Activated T-helper 1 cell treated with anti-CD3 and anti-CD28 coated beads, Interleukin-2, amount 50 U/mL, for 16 hours (primary cell): ENCODE measurements at places on chromosomes 13 and 19.

DNA sequence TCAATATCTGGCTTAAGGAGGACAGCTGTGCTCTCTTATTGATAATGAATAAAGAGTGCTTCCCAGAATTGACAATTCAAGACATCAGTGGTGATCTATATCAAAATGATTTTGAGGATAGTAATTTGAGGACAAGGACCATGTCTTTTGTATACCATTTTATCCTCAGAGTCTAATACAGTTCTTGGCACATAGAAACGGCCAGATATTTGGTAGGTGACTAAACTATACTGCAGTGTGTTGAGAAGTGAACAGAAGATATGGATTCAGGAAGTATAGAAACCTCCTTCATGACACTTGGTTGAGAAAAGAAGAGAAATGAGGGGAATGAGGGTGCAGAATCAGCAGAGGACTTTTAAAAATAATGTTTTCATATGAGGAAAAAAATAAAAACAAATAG is 16.1 kb upstream of the LMO7 start:
- no peak for DNase-seq

DNA sequence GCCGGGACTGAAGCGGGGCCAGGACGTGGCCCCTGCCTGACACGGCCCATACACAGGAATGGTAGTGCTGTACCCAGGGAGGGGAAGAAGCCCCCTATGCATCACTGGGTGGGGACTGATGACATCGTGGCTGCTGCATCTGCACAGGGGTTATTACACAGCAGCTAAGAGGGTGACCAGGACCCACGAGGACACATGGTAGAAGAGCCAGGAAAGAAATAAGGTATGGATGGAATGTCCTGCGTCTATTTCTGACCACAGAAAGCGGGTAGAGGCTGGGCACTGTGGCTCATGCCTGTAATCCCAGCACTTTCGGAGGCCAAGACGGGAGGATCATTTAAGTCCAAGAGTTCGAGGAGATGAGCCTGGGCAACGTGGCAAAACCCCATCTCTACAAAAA is 24.1 kb downstream of the DCAF15 start:
- DNase-seq, result no peak

GRCh38 chr19:3100331-3100730 is 6.2 kb downstream of the GNA11 start:
- DNase-seq, result no peak

DNA sequence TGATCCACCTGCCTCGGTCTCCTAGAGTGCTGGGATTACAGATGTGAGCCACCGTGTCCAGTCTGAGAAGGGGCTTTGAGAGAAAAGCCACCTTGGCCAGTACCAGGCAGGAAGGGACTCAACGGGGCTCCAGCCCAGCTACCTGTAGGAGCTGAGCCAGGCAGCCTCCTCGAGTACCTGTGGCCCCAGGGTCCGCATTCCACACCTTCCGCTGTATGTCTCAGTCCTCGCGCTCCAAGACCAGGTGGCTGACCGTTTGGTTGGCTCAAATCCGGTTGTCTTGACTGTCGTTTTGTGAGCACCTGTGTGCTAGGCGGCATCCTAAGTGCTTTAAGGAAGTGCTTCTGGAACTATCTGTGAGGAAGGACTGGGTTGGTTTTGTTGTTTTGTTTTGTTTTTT is 16.2 kb downstream of the MARK4 start:
- no peak for DNase-seq

- DNase-seq, result no peak
Observed at GRCh38 chr13:79621902-79622301, 140.9 kb downstream of the NDFIP2 start.

- no peak for DNase-seq
Observed at GRCh38 chr13:66266348-66266747, 963.8 kb downstream of the PCDH9 start.

DNA sequence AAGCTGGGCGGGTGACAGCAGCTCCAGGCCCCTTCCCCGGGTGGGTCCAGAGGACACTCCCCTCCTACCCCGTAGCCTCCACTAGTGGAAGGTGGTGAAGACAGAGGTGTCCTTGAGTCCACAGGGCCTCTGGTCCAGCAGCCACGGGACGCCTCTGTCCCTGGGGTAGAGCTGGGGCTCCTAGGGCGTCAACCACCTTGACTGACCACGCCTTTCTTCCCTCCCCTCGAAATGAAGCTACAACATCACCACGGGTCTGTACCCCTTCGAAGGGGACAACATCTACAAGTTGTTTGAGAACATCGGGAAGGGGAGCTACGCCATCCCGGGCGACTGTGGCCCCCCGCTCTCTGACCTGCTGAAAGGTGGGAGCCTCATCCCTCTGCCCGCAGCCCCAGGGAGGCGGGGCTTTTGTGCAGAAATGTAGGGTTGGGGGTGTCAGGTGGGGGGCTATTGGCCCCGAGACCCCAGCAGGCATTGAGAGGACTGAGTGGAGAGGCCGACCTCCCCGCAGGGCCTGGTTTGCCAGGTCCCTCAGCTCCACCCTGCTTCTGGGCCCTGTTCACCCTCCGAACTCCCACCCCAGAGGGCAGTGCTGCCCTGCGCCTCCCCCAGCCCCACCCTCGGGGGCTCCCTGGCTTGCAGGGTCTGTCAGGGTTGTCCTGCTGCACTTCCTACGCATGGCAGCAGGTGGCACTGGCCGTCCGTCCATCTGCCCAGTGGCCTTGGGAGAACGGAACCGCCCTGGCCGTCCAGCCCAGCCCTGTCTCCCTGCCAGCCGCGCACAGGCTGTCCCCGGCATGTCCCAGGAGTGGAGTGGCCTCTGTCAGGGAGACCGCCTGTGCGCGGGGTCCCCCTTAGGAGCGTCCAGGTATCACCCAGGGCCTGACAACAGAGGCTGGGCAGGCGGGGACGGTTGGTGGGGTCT is 15.7 kb downstream of the STK11 start:
- DNase-seq, result no peak

- DNase-seq, result no peak
Observed at GRCh38 chr19:18009412-18010066, 1.6 kb downstream of the ARRDC2 start.

DNA sequence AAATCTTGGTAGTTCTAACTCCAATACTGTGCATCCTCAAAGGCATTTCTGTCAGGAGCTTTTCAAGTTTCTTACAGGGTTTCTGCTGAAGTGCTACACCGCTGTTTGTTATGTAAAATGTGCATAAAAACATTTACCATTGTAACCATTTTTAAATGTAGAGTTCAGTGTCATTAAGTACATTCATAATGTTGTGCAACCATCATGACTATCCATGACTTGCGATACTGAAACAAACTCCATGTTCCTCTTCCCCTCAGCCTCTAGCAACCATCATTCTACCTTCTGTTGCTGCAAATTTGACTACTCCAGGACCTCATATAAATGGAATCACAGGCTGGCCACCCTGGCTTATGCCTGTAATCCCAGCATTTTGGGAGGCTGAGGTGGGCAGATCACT is 14.4 kb upstream of the SLC25A42 start:
- no peak for DNase-seq

- no peak for DNase-seq
Observed at GRCh38 chr19:5086725-5087439, 118.0 kb downstream of the KDM4B start.

- DNase-seq, result no peak
Observed at GRCh38 chr13:71303144-71303543, 563.9 kb downstream of the DACH1 start.

- no peak for DNase-seq
Observed at GRCh38 chr19:2469102-2469914, 6.6 kb upstream of the GADD45B start.

- DNase-seq, result no peak
Observed at GRCh38 chr13:97945792-97946419, 7.6 kb upstream of the IPO5 start.

DNA sequence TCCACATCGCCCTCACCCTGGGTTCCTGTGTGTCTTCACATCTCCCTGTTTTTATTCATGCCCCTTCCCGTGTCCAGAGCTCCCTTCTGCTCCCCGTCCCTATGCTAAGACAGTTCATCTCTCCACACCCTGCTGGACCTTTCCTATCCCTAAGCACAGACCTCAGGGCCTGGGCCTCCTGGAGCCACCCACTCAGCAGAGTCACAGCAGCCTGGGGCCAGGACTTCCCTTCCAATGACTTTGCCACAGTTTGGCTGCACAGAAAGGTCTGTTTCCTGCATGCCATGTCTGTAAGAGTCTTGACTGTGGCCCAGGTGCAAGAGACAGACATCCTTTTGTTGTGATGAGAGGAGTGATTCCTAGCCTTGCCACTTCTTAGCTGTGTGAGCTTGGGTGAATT is 470.7 kb downstream of the TSHZ3 start:
- no peak for DNase-seq

- peak; percentile 53 for DNase-seq
Observed at GRCh38 chr19:6048793-6049405, 61.4 kb downstream of the RFX2 start.

GRCh38 chr19:10114651-10115391 is 3.3 kb downstream of the P2RY11 start:
- DNase-seq, result no peak

DNA sequence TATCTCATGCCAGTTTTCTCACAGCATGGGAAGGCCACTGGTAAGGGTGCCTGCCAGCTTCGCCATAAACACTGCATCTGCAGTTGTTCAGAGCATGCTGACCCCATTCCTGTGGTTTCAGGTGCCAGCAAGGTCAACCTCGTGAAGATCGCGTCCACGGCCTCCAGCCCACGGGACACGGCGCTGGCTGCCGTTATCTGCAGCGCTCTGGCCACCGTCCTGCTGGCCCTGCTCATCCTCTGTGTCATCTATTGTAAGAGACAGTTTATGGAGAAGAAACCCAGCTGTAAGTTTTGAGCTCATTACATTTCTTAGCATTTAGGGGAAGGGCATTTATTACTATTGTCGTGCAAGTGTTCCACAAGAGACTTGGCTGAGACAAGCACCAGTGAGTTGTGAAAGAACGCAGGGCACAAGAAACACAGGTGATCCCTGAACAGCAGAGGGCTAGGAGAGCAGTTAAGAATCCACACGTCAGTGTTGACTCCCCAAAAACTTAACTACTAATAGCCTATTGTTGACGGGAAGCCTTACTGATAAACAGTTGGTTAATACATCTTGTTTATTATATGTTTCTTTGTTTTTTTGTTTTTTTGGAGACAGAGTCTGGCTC is 88.8 kb downstream of the TNFRSF19 start:
- DNase-seq, result no peak

DNA sequence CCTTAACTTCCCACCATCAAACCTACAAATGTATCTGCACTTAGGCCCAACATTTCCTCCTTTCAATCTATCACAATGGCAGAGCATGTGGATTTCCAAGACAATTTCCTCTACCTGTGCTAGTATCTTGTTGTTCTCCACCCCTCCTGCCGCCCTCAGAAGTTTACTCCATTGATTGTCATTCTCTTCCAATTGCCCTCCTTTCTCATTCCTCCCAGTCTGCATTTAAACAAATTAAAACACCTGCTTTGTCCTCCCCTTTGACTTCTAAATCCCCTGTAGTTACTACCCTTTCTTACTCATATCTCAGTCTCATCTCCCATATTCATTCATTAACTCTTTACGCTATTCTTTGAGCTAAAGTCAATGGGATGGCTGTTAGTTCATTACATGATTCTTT is 370.6 kb downstream of the DIAPH3 start:
- DNase-seq, result no peak

GRCh38 chr19:49490287-49491029 is 3.0 kb downstream of the RPL13A start:
- no peak for DNase-seq

GRCh38 chr19:31500946-31501345 is 151.7 kb upstream of the TSHZ3 start:
- no peak for DNase-seq

GRCh38 chr19:45682117-45682516 is 9.6 kb downstream of the SNRPD2 start:
- DNase-seq, result no peak

DNA sequence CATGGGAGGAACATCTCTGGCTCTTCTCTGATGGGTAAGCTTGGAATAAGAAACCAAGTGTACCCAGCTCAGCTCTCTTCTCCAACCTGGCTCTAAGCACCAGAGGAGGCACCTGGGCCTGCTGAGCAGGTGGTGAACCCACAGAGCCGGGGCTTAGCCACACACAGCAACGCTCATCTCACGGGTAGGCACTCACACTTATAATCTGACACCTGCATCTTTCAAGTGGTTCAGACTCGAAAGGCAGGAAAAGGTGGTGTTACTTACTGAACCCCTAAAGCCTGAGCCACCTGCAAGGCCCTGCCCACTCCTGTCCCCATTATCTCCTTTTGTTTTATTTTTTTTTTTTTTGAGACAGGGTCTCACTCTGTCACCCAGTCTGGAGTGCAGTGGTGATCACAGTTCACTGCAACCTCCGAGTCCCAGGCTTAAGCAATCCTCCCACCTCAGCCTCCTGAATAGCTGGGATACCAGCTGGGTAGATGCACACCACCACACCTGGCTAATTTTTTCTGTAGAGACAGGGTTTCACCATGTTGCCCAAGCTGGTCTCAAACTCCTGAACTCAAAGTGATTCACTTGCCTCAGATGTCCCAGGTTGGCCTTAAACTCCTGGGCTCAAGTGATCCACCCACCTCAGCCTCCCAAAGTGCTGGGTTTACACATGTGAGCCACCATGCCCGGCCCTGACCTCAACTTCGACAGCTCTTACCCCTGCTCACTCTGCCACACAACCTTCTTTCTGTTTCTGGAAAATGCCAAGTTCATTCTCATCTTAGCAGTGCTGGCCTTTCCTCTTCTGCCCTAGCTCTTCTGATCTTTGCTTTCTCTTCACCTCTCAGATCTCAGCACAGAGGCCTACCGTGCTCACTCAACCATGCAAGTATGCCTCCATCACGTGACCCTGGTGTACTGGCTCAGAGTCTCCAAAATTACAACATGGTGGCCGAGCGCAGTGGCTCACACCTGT is 9.7 kb downstream of the FBXL12 start:
- DNase-seq, result no peak

DNA sequence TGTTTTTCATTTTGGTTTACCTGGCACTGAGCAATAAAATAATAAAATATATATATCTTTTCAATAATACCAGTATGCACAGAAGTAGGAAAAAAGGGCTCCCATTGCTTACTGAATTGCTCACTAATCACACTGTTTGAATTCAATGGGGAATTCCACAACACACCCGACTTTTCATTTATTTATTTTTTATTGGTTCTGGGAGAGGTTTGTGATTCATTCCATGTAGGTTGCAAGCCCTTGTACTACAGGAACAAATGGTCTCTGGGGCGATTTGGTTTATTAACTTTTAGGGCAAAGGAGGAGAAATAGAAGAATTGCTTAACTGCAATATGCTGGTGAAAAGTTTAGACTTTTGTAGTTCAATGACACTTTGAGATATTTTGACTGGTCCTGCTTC is 207.4 kb downstream of the DCT start:
- DNase-seq, result no peak
